ENCODE measurements at places on chromosomes 3 and 15.

- DNase-seq = no peak
These were observed 5.4 kb downstream of the ISL2 start for GRCh38 chr15:76342058-76342381.

DNA sequence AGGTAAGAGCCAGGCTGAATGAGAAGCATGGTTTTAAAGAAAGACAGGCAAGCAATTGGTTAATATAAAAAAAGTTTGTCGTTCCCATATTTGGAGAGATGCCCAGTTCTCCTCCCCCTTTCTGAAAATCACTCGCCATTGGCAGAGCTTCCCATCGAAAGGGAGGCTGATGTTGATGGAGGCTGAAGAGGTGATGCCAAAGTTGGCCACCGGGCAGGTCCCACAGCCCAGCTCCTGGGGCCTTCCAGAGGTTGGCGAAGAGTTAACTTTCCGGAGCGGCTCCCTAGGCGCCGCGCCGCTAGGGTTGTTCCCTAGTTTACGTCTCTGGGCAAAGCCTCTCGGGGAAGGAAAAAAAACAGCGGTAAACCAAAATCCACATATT is 793 bp downstream of the PCOLCE2 start:
- peak; percentile 64 for DNase-seq

DNA sequence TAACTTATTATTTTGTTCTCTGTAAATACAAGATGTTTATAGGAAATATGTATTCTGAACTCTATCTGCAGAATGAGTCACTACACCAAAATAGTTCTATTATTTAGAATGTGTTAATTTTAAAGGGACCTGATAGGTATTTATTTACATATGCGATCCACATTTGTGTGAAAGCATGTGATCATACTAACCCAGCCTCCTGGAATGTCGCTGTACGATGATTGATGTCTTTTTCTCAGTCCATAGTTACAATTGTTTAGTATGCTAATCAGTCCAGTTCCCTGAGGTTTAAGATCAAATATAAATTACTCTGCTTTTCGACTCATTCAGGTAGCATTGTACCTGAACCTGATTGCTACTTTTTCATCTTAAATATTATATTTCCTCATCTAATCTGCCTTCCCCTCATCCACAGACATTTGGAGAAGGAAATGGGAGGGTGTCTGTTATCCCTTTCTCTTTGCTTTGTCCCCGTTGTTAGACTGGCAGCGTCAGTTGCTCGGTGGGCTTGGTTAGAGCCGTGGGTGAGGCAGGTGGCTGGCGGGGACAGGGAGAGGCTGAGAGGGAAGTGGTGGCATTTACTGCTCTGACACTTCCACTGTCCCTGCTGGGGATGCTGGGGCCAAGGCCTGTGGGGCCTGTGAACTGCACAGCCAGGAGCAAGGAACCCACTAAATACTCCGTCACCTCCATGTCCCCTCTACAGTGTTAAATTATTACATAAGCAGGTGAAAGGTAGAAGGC is 27.8 kb upstream of the NR2E3 start:
- DNase-seq = no peak

GRCh38 chr3:133966954-133967353 is 62.8 kb downstream of the SLCO2A1 start:
- no peak for DNase-seq

DNA sequence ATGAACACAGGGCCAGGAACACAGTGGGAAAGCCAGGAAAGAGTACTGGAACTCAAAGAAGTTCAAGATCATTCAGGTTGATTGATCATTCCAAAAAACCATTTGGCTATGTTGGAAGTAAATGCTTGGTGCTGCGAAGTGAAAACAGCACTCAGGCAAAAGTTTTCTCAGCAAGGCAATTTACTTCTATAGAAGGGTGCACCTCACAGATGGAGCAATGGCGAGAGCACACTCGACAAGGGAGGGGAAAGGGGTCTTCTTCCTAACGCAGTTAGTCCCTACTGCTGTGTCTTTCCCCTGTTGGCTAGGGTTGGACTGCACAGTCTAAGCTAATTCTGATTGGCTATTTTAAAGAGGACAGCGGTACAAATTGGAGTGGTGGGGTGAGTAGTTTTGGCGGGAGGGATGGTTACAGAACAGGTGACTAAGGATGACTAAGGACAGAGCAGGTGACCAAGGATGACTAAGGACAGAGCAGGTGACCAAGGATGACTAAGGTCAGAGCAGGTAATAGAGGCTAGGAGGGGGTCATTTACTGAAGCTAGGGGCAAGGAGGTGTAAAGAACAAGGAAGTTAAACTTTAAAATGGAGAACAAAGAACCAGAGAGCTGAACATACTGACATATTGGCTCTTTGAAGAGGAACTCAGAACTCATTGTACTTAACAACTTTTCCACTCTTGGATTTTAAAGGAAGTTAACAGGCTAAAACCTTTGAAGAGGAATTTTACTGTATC is 43.3 kb downstream of the HOMER2 start:
- DNase-seq = no peak

DNA sequence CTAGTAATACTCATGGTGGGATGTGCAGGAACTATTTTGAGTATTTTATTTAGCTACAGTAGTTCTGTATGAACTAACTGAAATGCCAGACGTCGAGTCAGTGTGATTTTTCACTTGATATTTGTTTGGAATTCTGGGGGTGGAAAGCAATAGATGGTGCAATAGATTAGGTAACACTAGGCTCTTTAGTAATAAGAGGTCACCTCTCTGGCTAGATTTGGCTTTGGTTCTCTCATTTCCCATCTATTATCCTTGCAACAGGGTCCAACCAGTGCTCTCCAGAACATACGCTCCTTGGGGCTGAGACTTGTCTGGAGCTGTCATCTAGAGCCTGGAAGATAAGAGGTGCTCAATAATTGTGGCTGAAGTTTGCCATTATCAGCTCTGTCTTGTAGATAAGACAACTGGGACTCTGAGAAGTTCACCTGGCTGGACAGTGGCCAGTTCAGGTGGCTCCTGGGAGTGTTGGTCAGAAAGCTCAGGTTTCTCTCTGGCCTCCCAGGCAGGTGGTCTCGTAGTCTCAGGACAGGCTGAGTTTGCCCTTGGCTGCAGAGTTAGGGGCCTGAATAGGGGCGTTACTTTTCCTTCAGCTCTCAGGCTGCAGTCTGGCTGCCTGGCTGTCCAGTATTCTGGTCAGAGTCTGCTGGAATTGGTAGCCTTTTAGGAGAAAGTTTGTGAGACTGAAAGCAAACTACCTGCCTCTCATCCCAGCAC is 277.5 kb upstream of the RGMA start:
- DNase-seq = no peak

DNA sequence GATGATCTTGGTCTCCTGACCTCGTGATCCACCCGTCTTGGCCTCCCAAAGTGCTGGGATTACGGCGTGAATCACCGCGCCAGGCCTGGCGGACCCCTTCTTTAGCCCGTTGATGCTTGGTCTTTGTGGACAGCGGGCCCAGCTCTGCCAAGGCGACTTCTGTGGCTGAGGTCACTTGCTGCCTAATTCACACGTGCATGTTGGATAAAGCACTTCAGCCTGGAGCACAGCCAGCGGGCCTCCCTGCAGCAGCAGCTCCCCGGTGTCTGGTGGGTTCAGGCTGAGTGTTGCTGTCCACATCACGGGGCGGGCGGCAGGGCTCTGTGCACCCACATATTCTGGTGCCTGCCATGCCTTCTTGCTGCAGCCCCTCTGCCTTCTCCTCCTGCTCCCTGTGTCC is 88.4 kb downstream of the DGKG start:
- DNase-seq = no peak

- no peak for DNase-seq
These were observed 486.9 kb upstream of the ADAMTS9 start for GRCh38 chr3:65174713-65175112.

- DNase-seq = no peak
These were observed 2.6 kb downstream of the PPP1R2 start for GRCh38 chr3:195540511-195540910.

Data from H54 (cell line).